DMS79 treated with DMSO at 0.1 percent for 48 hours (cell line): ENCODE measurements at places on chromosomes 2 and 18.

DNA sequence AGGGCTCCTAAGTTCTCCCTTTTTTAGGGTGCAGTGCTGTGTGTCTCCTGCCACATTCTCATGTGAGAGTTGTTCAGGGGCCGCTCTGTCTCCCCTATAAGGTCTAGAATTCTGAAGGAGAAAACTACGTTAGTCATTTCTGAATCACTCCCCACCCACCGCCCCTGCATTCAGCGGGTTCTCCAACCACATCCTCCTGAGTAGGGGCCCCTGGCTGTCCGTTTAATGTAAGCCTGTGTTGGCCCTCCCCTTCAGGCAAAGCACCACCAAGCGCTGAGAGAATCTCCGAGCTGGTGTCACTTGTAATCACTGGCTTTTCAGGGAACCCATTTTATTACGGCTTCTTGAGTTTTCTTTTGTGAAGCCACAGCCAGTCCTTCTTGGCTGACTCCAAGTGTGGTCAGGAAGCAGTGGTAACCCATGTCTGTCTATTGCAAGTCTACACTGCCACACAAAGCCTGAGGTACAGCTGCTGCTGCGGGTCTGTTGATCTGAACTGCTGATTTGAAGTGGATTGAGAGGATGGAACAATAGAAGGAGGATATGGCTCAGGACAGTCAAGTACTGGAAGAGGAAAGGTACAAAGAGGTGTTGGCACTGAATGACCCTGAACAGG is 16.9 kb downstream of the LCT start:
- peak; percentile 86 for DNase-seq

- no peak for DNase-seq
Observed at GRCh38 chr18:48944634-48945033, 6.1 kb downstream of the SMAD7 start.

DNA sequence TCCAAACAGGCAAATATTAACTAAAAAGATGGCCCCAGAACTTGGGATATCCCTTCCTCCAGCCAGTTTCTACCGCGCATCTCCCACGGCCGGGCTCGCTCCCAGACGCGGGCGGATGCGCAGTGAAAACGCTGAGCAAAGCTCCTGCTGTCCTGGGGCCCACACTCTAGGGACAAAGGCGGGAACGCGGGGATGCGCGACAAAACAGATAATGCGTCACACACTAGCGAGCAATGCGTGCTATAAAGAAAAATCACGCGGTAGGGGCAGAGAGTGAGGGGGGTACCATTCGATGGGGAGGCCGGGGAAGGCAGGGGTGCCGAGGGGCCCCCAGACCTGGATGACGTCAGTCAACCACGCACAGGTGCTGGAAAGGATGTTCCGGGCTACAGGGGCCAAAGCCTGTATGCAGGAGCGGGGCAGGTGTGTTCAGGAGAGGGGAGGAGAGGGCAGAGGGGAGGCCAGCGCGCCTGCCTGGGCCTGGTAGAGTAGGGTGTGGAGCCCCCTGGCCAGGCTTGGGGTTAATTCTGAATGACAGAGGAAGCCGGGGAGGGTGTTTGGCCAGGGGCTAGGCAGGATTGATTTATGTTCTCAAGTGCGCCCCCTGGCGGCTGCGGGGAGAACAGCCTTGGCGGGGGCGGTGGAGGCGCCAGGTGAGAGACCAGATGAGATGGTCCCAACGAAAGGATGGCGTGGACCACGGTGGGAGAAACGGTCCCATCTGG is 14.9 kb upstream of the ITM2C start:
- DNase-seq, result no peak

DNA sequence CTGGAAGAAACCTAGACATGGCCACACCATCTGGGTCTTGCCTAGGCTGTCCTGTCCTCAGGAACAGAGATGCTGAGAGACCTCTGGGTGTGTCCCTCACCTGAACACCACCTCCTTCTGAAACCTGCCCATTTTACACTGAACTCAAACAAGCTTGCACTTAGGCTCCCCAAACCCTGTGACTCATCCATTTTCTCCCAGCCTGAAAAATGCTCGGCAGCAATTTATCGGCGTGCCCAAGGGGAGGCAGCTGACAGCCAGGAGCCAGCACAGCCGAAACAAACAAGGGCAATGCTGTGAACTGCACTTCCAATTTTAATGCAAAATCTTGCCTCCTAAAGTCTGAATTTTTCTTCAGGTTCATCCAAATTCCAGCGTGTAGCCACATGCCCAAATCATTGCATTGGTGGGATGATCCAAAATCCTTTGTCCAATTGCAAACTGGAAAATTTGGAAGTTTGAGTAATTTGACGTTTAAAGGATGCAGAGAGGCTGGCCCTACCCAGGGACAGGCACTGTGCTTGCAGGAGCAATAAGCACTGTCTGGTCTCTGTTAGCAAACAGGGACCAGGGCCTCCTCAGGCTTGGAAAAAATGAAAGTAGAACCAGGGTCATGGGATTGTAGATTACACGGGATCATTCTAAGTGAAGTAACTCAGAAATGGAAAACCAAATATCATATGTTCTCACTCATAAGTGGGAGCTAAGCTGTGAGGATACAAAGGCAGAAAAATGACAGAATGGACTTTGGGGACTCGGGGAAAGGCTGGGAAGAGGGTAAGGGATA is 67.7 kb downstream of the GALNT14 start:
- DNase-seq, result no peak

DNA sequence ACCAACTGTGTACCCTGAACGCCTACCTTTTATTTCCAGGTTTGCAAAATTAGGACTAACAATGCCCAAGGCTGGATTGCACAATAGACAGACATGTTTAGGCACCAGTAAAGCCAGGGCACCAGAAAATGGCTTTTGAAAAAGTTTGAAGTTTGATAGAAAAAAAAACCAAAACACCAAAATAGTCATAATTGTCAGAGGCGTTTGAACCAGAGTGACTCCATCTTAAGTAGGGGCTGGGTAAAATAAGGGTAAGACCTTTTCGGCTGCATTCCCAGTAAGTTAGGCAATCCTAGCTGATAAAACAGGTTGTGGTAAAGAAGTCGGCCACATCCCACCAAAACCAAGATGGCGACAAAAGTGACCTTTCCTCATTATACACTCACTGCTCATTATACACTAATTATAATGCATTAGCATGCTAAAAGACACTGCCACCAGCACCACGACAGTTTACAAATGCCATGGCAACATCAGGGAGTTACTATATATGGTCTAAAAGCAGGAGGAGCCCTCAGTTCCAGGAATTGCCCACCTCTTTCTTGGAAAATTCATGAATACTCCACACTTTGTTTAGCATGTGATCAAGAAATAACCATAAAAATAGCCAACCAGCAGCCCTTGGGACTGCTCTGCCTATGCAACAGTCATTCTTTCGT is 105.1 kb upstream of the MSH2 start:
- no peak for DNase-seq

GRCh38 chr2:121650315-121650930 is 1.2 kb upstream of the CLASP1 start:
- DNase-seq, result no peak

- DNase-seq, result no peak
Observed at GRCh38 chr2:69888451-69888850, 5.3 kb upstream of the SNRNP27 start.

DNA sequence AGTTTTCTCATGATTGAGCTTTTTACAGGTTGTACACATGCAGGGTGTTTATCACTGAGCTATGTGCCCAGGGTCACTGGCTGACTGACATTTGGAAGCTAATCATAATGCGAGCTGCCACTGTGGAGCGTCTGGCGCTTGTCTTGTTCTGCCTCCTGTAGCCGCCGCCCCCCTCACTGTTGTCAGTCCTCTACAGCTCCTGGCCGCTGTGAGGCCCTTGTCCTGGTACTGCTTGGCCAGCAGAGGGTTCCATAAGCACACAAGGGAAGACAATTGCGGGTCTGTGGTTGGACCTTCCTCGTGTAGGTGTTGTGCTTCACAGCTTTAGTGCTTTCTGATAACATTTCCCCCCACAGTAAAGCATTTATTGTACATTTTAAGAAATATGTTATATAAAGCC is 105.6 kb upstream of the LDLRAD4 start:
- no peak for DNase-seq

DNA sequence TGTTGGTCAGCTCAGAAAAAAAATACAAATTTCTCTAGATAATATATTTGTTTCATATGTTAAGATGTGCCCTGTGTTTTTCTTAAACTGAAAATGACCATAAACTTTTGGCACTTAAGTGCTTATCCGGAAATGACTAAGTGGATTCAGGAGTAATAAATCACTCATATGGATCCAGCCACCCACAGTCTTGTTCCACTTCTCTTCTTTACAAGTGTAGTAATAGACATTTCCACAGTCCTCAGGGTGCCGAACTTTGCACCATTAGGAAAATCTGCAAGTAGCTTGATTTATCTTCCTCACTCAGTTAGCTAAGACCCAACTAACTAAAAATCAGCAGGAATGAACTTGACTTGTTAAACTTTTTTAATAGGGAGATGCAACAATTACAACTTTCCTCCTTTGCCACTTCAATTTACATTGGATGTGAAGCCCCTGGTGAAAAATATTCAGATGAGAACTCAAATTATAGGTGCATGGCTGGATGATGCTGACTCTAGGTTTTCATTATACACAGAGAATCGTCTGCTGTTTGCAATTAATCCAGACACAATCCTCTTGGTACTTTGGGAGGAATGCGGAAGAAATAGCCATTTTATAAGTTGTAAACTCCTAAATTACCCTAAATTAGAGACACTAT is 322.5 kb downstream of the ARHGAP15 start:
- DNase-seq, result peak; percentile 13

- peak; percentile 28 for DNase-seq
Observed at GRCh38 chr18:58349650-58350049, 279.2 kb downstream of the ALPK2 start.

DNA sequence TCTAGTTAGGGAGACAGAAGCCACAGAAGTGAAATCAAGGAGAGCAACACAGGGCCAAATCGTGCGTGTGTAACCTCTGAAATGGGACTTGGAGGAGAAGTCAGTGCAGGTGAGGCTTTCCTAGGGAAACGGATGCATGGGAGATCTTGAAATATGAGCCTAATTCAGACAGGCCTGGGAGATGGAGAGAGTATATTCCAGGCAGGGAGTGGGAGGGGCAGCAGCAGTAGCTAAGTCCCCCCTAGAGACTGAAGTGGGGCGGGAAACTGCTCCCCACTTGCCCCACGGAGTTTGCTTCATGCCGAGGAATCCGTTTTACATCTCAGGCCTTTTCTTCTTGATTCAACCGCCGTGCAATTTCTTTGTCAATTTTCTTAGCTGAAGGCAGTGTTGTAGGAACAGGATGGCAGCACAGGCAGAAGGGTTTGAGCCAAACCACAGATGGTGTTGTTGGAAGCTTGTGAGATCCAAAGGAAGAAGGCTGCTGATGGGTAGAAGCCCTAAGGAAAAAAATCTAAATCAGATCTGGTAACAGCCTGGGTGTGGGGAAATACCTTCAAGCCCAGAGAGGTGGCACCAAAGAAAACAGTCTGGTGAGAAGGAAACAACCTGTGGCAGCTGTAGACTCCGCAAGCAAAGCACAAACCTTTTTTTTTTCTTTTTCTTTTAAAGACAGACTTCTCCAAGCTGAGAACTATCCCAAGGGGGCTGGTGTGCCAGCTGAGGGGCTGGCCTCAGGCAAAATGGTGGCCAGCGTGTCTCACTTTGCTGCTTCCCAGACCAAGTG is 40.2 kb downstream of the EPAS1 start:
- DNase-seq, result no peak

DNA sequence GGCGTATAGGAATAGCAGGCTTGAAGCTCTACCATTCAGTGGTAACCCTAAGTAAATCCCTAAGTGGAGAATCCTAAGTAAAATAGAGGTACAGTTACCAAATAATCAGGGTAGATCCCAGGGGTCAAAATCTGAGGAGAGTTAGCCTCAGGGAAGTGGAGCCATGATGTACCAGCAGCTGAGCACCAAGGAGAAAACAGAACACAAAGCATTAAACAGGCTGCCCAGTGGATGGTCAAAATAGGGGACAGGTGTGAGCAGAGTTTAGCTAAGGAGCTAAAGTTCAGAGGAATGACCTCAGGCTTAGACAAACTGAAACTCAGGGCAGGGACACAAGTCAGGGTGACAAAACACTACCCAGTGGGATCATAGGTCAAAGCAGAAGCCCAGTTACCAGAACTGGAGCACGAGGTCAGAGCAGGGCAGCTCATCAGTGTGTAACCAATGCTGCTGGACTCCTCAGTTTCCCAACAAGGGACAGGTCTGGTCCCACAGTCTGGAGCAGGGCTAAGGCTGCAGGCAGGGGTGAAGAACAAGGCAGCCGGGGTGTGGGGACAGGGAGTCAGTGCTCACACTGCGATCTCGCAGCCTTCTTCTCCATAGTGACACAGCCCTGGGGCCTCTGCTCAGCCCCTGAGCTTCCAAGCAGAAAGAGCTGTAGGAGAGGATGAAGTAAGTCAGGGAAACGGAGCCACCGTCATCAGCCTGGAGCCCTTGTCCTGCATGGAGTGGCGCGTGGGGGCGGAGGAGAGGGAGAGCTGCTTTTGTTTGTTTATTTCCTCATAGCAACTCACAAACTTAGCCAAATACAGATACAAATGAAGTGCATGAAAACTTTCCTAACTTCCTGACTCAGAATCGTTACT is 264.0 kb downstream of the MREG start:
- DNase-seq, result no peak

DNA sequence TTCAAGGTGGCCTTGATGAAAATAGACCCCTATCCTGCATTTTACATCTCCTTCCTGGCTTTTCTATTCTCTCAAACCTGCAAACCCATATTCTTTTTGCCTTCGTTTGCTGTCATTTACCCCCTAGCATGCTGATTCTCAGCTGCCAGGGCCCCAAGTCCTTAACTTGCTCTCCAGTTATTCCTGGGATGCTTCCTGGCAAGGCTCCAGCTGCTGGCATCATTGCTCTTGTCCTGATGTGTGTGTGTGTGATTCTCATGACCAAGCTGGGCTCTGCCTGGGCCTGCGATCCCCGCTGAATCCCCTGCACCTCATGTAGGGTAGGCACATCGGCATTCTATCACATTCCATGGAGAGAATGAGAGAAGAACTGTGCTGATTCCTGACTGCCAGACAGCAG is 11.9 kb downstream of the NPAS2 start:
- no peak for DNase-seq

- DNase-seq, result no peak
Observed at GRCh38 chr2:54538537-54538936, 82.4 kb downstream of the SPTBN1 start.

DNA sequence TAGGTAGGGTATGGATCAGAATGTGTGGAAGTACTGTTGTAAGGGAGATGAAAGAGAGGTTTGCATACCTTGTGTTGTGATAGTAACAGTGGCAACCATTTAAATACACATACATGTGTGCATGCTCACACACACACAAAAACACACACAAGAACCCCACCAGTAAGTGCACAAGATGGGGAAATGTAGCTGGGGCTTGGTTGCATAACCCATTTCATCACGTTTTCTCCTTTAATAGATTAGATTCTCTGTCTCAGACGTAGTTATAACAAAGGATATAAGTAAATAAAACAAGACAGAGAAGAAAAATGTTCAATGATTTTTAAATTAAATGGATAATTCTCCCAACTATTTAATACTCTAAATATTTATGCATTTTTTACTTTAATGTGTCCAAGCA is 13.4 kb downstream of the ARHGAP15 start:
- no peak for DNase-seq

GRCh38 chr18:57175532-57175931 is 28.6 kb downstream of the BOD1L2 start:
- no peak for DNase-seq
